Ureter (tissue), 1 donor: ENCODE measurements at places on chromosomes 12 and 14. TPM values are rescaled to one million over a fixed set of nuclear protein-coding genes. Genes with fewer than 3 reads are reported as not detected.

Gene OTOGL
- 0.57 TPM for total RNA-seq

Gene RERGL
- 4.5 TPM for total RNA-seq

Gene GZMH
- total RNA-seq: 1.3 TPM

Gene KSR2
- total RNA-seq: 8.6 TPM

Gene RNASE4
- 26.5 TPM for total RNA-seq

Gene HOXC12
- total RNA-seq: not detected

DNA sequence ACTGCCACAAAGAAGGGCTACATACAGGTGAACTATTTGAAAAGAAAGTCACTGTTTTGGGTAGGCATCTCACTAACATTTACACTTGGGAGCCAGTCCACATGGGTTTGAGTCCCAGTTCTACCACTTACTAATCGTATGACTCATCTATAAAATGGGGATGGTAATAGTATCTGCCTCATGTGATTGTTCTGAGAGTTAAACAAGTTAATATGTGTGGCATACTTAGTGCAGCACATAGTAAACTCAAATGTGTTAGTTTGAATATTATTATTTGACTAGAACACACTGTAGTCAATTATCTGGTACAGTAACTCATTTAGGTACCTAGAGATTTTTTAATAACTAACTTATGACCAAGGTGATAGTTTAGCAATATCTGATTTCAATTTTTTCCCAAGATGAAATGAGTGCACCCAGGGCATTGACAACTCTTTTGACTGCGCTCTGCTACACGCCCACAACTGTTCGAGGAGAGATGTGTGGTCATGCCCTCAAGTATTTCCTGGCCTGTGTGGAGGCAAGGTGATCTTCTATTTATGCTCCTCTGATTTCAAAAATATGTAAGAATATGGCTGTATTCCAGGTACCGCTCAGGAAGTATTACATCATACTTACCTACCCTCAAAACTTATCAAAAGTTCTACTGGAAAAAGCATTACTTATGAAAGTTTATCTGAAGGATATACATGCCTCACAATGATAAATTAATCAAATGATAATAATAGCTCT is 210.6 kb upstream of the EGLN3 start:
- DNase-seq: no peak

- DNase-seq: no peak
Observed at GRCh38 chr12:89033062-89033461, 319.2 kb downstream of the DUSP6 start.

GRCh38 chr12:66739940-66740651 is 61.2 kb upstream of the GRIP1 start:
- DNase-seq: no peak

DNA sequence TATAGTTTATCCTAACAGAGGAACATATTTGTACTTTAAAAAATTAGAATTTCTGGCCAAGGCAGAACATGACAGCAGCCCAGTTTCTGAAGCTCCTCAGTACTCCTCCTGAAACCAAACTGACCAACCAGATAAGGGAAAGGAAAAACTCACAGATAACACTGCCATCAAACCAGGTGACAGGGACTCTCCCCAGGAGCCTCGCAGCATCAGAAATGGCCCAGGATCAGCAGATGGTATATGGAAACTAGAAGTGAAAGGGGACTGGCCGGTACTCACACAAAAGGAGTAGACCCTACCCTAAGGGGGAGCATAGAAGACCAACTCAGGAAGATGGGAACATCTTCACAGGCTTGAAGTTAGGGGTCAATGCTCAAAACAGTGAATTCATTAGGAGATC is 22.0 kb downstream of the GALC start:
- DNase-seq: no peak

- no peak for DNase-seq
Observed at GRCh38 chr12:128793701-128794100, 30.1 kb downstream of the SLC15A4 start.

DNA sequence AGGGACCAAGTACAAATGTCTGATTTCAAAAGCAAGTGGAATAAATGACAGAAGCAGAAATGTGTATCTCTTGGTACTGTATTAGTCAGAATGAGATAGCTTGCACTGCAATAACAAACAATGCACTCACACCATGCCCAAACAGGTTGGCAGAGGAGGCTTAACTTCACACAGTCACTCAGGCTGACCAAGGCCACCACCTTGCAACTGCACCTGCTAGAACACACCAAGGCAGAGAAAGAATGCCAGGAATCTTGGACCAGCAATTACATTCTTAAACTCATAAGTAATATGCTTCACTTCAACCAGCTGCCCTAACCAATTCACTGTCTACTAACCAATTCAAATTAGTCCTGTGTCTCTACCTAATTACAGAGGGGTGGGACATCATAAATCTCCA is 378.3 kb downstream of the BCL11B start:
- no peak for DNase-seq

- DNase-seq: no peak
Observed at GRCh38 chr14:63972323-63972932, 119.6 kb downstream of the SYNE2 start.
